ENCODE measurements at places on chromosomes 7 and 10.

GRCh38 chr10:71211053-71211452 lies 1.3 kb upstream of the UNC5B start:
- no peak for DNase-seq

DNA sequence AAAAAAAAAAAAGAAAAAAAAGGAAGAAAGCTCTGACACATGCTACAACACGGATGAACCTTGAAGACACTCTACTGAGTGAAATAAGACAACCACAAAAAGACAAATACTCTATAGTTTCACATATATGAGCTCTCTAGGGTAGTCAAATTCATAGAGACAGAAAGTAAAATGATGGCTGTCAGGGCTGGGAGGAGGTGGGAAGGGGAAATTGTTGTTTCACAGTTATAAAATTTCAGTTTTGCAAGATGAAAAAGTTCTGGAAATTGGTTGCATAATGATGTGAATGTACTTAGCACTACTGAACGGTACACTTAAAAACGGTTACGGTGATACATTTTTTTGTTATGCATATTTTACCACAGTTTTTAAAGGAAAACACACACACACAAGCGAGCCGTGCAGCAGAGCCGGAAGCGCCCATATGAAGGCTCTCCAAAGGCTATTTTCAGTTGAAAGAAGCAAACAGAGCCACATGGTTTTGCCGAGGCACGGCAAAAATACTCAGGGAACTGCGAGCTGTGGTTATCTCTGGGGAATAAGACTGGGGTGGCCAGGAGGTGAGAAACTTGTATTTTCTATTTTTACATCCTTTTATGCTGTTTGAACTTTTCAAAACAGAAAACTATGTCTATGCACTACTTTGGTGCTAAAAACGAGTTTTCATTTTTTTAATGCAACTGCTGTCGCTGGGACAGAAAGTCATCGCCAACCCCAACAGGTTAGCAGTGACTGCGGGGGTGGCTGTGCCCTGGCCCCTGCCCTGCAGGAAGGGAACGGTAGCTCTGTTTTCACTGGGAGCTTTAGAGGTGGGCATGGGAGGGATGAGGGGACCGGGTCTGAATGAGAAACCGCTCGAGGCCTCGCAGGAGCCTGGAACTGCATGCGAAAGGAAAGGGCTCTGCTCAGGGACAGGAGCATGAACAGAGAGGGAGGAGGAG lies 132.9 kb downstream of the OAT start:
- DNase-seq, result no peak

- DNase-seq, result no peak
Measured at GRCh38 chr7:86955895-86956503, 103.5 kb downstream of the ELAPOR2 start.

- DNase-seq, result no peak
Measured at GRCh38 chr7:148478551-148478950, 112.0 kb upstream of the C7orf33 start.

- no peak for DNase-seq
Measured at GRCh38 chr10:30883116-30883515, 148.5 kb downstream of the ZNF438 start.

DNA sequence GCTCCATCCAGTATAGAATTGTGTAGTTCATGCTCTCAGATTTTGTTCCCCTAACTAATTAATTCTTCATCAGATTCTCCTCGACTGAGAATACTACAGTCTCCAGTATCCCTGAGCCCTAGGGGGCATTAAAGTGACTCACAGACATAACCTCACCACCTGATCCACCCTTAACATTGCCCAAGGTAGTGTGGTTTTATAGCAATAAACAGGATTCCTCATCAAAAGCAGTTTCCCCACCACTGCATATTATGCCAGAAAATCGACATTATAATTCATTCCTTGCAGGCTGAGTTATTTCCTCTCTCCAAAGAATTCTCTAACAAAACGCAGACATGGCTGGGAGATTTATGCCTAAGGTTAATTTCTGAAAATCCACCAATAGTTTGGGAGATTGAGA lies 1402.5 kb upstream of the CELF2 start:
- no peak for DNase-seq

GRCh38 chr7:55432939-55433784 lies 68.0 kb downstream of the LANCL2 start:
- peak; percentile 35 for DNase-seq

- no peak for DNase-seq
Measured at GRCh38 chr7:1351881-1352625, 107.2 kb downstream of the MICALL2 start.

DNA sequence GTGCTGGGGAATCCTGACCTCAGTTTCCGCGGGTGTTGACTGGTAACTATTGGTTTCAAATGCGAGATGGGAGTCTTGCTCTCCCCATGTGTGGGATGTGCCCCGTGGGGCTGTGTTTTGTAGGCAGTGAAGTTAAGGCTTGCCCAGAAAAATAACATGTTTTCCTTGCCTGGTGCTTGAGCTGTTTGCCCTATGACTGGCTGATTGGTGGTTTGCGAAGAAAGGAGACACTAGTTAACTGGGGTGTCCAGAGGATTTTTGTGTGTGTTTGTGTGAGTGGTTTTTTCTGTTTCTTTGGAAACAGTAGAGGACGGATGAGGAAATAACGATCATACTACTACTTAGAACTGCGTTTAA lies 61.9 kb downstream of the CREB5 start:
- DNase-seq, result no peak

DNA sequence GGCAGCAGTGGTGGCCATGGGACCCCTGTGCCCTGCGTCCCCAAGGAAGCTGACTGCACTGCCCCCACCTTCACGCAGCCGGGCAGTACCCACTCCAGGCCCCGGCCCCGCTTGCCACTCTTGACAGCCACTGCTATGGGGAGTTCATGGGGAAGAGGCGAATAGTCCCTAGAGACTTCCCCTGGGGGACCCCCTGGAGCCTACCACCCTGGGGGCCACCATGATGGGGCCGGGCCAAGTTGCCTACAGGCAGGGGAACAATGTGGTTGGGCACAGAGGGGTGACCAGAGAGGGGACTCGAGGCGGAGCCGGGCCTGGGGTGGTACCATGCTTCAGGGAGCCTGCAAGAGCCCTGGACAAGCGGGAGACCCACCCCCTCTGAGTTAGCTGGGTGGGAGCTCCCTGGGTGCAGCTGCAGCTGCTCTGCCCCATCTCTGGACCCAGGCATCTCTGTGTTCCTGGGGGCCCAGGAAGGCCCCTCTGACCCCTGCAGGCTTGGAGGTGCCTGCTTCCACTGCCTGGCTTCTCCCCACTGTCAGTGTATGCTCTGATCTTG lies 567.6 kb downstream of the GRM8 start:
- no peak for DNase-seq

- DNase-seq, result no peak
Measured at GRCh38 chr10:131681122-131681521, 219.7 kb upstream of the PPP2R2D start.

GRCh38 chr7:32564542-32564941 lies 69.3 kb downstream of the AVL9 start:
- DNase-seq, result no peak

GRCh38 chr10:86969421-86970041 lies 1.2 kb downstream of the ADIRF start:
- DNase-seq, result no peak

DNA sequence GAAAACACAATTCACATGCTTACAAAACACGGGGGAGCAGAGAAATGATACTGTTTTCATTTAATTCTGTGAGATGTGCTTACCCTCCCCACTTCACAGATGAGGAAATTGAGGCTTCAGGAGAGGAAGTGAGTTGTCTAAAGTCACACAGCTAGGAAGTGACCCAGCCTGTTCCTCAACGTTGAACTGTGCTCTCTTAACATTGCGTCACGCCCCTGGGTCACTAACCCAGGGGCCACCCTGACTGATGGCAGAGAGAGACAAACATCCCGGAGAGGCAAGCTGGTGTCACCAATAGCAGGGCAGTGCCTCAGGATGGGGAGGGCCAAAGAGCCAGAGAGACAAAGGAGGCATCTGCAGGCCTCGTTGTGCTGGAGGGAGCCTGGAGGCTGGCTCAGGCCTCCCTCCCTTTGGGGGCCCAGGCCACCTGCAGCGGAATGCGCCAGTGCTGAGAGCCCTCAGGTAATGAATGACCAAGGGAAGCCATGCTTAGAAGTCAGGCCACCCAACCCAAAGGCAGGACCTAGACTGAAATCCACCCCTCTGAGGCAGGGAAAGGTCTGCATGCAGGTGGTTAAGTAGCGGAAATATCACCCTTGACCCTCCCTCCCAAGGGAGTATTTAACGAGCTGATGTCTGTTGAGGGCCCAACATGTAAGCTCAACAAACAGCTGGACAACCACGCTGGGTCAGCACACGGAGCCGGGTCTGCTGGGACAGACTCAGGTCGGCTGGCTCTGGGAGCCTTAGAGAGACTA lies 81.3 kb downstream of the C10orf105 start:
- DNase-seq, result no peak

DNA sequence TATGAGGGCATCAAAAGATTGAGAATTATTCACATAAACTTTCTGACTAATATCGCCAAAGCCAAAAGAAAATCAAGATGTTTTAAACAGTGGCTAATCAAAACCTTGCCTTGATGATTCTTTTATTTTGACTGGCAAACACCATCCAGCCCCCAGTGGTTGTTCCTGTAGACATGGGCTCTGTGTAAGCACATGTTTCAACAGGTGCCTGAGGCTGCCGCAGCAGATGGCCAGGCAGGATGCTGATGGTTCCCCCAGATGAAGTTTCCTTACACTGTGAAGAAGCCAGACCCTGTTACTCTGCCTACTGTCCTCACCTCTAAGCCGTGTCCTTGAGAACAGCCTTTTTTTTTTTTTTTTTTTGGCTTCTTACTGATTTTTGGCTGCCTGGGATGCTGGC lies 146.5 kb downstream of the RAB11FIP2 start:
- no peak for DNase-seq

DNA sequence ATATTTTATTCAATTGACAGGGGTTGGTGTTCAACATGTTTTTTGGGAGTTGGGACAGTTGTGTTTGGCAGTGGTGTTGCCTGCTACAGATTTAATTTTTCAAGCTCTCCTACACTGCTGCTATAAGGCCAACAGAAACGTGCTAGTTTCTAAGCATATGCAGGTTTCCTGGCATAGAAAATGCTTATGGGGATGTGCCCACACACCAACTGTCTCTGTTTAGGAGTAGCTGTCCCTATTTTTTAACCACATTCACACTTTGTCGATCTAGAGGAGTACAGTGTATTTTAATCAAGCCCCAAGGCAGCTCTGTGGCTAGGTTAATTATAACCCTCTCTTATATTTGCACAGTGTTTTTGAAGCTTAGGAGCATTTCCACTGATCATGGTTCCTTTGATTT lies 28.6 kb downstream of the TMEM178B start:
- no peak for DNase-seq

GRCh38 chr10:122632576-122632975 lies 67.1 kb downstream of the C10orf120 start:
- DNase-seq, result no peak

- no peak for DNase-seq
Measured at GRCh38 chr10:73906524-73907447, 4.1 kb upstream of the PLAU start.

DNA sequence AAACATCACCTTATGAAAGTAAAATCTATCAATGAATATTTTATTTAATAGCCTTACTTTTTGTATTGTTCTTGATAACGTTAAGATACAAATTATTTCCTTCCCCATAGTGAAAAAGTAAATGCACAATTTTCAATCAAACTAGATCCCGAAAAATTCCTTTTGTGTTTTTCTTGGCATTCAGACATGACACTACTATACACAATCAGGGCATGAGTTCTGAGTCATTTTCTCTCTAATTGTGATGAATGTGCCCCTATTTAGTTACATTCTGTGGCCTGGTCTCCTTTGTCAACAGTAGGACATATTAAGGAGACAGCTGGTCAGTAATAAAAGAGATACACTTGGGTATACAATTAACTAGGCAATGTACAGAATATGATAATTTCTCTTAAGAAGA lies 19.8 kb downstream of the COL1A2 start:
- DNase-seq, result no peak

DNA sequence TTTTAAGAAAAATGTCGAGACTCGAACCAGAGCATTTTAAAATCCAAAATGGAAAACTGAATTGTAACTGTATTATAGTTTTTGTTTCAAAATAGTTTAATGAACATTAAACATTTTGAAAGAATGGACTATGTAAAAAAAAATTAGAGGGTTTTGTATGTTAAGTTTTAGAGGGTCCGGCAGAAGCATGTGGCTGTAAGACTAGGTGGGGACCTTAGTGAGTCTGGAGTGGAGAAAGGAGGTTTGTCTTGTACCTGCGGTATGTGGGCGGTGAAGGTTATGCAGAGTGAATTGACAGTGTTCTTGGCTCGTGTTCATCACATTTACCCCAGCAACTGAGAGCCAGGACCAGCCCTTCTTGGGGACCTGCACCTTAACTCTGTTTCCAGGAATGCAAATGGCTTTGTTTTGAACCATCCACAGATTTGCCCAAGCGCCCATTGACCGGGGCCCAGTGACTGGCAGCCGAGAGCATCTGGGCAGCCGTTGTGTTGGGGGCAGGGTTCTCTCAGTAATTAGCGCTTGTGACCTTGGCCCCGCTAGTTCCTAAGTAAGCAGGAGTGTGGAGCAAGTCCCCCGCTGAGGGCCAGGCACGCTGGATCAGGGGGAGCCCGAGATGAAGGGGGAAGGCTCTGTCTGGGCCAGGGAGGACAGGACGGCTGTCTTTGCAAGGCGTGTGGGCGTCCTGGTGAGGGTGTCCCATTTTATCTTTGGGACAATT lies 1.4 kb upstream of the KLF6 start:
- no peak for DNase-seq

DNA sequence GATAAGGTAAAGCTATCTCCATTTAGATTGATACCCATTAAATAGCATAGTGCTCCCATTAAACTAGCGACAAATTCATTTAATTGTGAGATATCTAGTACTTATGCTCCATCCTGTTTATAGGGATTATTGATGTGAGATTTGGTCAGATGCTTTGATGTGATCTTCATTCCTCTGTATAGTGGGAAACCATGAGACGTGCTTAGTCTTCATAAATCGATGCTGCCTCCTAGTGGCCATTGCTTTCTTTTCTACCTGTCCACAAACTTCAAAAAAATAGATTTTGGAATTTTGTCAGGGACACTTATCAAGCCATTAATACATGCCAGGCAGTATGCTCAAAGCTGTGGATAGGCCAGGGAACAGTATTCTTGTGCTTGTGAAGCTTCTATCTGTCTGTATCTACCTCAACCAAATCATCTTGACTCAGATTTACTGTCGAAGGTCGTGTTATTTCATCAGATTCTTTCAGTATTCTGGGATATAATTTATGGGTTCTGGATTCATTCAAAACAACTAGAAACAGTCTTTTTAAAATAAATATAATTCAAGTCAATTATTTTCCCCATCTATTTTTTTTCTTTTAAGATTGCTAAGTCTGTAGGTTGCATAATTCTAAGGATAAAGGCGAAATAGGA lies 12.0 kb downstream of the LSM8 start:
- peak; percentile 69 for DNase-seq

- DNase-seq, result no peak
Measured at GRCh38 chr7:86158111-86158510, 485.6 kb upstream of the GRM3 start.

- peak; percentile 35 for DNase-seq
Measured at GRCh38 chr7:139034855-139035585, 822 bp downstream of the ZC3HAV1L start.

DNA sequence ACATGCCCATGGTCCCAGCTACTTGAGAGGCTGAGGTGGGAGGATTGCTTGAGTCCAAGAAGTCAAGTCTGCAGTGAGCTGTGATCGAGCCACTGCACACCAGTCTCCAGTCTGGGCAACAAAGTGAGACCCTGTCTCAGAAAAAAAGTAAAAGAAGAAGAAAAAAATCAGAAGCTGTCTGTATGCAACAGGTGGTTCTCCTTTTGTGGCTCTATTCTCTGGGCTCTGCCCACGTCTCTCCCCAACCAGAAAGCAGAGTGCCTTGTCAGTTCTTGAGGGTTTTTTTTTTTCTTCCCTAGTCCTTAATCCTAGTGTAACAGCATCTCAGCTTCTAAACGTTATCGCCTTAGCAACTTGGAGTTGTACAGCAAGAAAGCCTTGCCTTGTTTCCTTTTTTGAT lies 89.5 kb downstream of the PRKCQ start:
- no peak for DNase-seq
